ENCODE measurements at places on chromosomes 16 and 17.

- DNase-seq, result no peak
Measured at GRCh38 chr16:8950580-8951077, 13.1 kb downstream of the USP7 start.

DNA sequence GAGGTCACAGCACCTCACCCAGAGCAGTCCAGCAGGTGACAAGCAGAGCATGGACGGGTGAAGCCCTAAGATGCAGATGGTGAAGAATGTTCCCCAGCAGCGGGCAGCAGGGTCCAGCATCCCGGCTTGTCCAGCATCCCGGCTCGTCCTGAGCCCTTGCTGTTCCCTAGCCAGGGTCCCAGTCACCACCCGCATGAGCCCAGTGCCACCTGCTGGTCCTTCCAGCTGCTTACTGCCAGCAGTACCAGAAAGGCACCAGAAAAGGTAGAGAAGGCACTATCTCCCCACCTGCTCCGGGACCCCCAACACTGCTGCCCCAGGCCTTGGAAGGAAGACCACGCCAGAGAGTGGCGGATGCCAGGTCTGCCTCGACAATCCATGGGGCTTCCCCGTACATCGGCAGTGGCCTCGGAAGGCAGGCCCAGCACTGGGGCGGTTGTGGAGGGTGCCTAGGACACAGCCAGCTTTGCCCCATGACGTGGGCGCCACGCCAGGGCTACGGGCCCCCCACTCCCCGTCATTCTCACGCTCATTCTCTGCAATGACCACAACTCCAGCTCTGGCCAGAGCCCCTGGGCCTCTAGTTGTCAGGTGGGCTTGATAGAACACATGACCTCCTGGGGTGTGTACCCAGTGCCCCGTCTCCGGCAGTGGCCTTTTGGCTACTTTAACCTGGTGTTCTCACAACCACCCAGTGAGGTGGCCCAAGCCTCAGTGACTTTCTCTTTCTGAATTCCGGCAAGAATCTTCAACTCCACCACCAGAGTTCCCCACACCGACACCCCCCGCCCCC is 1.4 kb downstream of the CENPX start:
- DNase-seq, result peak; percentile 68

DNA sequence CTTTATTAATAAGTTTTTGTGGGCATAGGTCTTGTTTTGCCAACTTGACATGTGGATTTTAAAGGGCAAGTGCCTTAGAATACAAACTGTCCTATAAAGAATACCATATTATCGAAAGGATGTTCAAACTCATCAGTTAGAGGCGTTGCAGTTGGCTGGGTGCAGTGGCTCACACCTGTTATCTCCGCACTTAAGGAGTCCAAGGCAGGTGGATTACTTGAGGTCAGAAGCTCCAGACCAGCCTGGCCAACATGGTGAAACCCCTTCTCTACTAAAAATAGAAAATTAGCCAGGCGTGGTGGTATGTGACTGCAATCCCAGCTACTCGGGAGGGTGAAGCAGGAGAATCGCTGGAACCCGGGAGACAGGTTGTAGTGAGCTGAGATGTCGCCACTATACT is 472.0 kb downstream of the WWOX start:
- DNase-seq, result no peak

DNA sequence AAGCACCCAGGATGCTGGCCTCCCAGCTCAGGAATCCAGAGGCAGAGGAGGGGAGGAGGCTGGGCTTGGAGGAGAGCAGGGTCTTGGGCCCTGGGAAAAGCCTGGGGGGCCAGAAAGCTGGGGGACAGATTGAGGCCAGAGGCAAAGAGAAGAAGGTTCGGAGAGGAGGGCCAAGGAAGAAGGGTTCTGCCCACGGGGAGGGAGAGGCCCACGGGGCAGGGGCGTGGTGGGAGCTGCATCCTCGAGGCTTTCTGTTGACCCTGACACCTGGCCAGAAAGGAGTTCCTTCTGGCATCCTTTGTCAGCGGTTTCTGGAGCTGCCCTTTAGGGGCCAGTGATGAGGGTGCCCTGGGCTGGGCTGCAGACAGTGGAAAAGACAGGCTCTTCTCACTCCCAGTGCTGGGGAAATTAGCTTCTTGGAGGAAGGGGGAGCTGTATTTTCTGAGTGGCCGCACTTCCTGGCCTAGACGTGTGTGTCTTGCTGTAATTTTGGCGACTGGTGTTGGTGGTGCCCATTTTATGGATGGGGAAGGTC is 308.7 kb downstream of the SEC14L1 start:
- no peak for DNase-seq

DNA sequence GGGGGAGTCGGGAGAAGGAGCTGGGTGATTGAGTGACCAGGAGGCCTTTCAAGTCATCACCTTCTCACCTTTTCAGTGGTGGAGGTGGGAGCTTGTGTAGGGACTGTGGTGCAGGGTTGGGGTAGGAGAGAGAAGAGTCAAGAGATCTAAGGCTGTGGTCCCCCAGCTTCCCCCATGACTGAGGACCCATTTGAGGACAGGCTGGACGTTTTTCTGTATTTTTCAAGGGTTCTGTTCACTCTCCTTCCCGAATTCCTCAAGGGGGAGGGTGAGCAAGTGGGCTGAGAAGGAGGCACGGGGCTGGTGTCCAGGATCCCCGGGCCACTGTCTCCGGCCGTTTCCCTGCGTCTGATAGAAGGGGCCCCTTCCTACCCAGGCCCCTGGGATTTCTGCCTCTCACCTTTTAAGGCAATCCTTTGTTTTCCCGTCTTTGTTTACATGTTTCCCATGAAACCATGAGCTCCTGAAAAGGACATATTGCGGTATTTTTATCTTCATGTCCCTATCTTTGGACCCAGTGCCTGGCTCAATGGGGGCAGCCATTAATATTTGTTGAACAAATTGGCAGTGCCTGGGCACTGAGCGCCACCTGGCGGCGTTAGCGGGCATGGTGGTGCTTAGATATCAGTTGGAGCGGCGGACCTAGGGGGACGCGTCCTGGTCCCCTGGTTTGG is 9.2 kb upstream of the CD300A start:
- peak; percentile 79 for DNase-seq

GRCh38 chr17:5775098-5775497 is 190.8 kb upstream of the NLRP1 start:
- DNase-seq, result no peak

DNA sequence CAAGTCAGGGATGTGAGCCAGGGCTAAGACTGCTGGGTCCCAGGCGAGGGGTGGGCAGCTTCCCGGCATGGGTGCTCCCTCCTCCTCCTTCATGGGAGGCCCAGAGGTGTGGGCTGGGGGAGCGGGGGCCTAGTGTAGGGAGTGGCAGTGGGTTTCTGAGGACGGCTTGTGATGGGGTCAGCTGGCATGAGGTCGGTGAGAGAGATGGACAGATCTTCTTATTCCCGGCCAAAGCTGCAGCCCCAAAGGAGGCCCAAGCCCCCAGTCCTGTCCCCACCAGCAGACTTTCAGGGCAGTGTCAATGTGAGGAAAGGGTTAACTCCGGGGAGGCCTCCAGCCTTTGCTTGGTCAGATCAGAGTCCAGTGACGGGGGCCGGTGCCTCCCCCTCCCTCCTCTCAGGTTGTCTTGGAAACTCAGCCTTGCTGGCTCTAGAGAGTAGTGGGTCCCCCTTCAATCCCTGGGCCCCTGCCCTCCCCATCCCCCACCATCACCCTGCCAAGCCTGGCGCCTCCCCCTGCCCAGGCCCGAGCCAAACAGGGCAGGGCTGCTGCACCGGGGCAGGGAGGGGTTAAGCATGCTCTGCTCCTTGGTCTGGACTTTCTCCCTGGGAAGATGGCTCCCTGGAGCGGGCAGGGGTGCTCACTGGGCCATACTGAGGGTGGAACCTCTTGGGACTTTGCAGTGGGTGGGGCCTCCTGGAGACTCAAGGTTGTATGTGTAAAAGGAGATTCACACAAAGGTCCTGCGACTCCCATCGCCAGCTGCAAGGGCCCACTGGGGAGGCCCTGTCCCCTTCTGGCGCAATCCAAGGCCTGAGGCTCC is 12.4 kb downstream of the NAT9 start:
- no peak for DNase-seq

DNA sequence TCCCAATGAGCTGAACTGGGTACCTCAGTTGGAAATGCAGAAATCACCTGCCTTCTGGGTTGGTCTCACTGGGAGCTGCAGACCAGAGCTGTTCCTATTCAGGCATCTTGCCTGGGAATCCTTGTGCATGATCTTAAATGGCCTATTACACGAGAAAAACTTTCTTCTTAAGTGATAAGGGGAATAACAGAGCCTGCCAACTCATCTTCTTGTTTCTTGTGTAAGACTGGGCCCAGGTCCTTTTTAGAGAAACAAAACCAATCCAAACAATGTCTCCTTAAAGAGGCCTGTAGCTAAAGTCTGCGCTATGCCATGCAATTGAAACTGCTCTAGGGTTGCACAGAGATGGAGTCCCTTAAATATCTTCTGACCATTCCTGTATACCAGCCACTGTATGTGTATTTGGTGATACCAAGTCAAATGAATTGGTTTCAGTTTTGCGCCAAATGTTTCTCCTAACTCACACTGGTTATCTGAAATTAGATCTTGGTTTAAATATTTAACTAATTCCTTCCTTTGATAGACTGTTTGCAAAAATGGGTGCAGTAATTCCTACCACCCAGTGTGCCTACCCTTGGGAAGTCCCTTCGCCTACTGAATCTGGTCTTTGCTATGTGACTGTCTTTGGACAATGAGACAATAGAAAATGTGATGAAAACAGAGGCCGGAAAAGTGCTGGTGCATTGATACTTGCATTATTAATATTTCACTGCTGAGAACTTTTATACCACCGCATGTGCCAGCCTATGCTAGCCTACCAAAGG is 6.5 kb upstream of the CCL23 start:
- no peak for DNase-seq

DNA sequence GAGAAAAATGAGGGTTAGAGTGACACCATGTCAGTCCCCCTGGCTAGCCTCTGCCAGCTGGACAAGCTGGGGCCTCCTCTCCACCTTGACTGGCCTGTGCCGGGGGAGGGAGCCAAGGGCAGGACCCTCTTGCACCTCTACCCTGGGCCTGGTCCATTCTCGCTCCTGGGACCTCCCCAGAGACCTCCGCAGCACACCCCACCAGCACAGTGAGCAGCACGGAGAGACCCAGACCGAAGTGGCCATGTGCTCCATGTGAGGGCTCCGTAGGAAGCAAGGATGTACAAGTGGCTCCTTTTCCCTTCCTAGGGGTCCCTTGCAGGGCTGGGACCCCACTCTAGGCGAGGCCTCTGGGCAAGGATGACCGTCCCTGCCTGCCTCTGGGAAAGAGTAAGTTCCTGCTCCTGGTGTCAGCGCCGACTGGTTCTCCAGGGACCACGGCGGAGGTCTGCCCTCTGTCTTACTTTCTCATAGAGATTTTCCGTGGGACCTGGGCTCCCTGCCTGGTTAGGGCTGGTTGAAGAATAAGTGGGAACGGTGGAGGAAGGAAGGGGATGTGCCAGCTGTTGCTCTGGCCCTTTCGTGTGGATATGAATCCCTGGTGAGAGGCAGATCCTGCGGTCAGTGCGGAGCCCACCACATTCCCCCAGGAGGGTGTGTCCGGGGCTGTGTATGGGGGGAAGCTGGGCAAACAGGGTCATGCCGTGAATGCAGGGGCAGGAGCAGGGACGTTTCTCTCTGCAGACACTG is 124.2 kb downstream of the METRNL start:
- no peak for DNase-seq

DNA sequence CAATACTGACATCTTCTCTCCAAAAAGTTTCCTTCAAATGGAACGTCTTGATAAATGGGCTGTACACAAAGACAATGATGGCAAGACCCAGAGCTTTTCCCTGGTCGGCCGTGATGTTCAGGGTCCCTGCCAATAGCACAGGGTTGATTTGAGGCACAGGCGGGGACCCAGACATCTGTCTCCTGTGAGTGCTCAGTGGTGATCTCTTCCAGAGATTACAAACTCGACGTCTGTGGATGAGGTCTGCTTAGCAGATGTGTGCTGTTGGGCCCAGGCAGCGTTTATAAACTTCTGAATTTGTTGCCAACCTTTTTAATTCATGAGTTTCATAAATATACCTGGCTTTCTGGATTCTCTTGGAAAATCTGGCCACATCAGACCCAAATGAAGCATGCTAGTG is 14.9 kb downstream of the CPPED1 start:
- no peak for DNase-seq

DNA sequence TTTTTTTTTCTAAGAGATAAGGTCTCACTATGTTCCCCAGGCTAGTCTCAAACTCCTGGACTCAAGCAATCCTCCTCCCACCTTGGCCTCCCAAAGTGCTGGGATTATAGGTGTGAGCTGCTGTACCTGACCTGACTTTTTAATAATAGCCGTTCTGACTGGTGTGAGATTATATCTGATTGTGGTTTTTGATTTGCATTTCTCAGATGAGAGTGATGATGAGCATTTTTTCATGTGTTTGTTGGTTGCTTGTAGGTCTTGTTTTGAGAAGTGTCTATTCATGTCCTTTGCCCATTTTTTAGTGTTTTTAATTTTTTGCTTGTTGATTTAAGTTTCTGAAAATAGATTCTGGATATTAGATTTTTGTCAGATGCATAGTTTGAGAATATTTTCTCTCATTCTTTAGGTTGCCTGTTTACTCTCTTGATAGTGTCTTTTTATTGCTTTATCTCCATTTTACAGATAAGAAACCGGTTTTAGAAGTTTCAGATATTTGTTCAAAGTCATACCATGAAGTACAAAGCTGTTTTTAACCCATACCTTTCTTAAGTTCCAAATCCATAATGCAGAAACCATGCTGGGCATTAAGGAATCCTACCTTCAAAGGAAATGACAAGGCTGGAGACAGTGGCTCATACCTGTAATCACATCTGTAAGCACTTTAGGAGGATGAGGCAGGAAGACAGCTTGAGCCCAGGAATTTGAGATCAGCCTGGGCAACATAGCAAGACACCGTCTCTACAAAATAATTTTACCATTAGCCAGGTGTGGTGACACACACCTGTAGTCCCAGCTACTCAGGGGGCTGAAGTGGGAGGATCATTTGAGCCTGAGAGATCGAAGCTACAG is 168.4 kb upstream of the TBX2 start:
- DNase-seq, result no peak

- no peak for DNase-seq
Measured at GRCh38 chr17:31696184-31696602, 162.9 kb downstream of the COPRS start.

DNA sequence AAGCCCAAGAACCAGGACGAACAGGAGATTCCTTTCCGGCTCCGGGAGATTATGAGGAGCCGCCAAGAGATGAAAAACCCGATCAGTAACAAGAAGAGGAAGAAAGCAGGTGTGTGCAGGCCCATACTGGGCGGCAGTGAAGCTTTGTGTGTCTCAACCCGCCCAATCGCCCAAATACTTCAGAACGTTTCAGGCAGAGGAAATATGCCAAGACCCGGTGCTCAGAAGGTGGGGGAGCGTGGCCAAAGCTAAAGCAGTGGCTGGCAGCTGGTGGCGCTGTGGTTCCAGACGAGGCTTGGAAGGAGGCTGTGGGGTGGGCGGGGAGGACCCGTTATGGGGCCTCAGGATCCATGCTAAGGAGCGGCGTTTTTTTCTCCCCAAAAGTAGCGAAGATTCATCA is 1.2 kb downstream of the CCDC137 start:
- DNase-seq, result no peak

DNA sequence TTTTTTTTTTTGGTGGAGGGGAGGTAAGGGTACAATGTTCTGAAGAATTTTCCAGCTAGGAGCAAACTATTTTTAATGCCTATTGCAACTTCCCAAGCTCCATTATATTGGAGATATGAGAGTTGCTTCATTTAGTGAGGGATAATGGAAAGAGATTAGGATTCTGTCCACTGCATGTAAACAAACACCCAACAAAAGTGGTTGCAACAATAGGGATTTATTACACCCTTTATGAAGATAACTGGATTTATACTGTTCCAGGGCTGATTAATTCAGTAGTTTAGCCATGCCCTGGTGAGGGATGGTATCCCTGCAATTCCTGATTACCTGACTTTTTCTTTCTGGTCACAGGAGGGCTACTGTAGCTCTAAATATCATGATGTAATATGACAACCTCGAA is 40.5 kb downstream of the MAP2K6 start:
- no peak for DNase-seq

- no peak for DNase-seq
Measured at GRCh38 chr16:82344157-82344556, 174.1 kb upstream of the MPHOSPH6 start.
